ENCODE measurements at places on chromosomes 12 and 14.

GRCh38 chr14:91882776-91883175 lies 15.4 kb upstream of the TC2N start:
- no peak for DNase-seq

DNA sequence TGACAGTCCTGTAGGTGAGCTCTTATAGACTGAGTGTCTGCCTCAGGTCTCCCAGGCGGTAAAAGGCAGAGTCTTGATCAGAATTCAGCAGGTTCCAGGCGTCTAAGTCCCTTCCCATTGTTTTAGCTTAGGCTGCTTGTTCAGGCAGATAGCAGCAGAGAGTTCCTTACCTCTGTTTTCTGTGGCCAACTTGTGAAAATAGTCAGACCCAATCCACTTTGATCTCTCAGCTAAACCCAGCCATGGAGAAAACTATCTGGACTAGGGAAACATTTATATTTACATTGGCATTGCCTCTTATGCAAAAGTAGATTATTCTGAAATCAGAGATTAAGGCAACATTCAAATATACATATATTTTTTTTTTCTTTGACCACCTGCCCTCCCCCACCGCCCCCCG lies 21.4 kb downstream of the CCDC62 start:
- DNase-seq = no peak

DNA sequence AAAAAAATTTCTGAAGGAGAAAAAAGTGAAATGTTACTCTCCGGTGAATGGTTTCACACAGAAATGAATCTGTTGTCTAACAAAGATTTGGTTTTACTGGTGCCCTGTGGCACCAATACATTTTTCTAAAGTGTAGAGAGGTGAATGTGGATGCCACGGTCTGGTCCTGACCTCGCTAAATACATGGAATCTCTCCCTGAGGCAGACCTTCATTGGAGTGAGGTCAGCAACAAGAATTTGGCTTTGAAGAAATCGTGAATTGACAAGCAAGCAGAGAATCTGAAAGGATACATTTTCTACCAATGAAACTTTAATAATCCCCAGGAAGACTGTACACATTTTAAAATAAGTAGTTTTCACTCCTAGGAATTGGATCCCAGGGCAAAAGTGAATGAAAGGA lies 81.2 kb upstream of the OTOGL start:
- no peak for DNase-seq

- peak; percentile 23 for DNase-seq
Observed at GRCh38 chr14:70707138-70708038, 65.7 kb downstream of the TTC9 start.

DNA sequence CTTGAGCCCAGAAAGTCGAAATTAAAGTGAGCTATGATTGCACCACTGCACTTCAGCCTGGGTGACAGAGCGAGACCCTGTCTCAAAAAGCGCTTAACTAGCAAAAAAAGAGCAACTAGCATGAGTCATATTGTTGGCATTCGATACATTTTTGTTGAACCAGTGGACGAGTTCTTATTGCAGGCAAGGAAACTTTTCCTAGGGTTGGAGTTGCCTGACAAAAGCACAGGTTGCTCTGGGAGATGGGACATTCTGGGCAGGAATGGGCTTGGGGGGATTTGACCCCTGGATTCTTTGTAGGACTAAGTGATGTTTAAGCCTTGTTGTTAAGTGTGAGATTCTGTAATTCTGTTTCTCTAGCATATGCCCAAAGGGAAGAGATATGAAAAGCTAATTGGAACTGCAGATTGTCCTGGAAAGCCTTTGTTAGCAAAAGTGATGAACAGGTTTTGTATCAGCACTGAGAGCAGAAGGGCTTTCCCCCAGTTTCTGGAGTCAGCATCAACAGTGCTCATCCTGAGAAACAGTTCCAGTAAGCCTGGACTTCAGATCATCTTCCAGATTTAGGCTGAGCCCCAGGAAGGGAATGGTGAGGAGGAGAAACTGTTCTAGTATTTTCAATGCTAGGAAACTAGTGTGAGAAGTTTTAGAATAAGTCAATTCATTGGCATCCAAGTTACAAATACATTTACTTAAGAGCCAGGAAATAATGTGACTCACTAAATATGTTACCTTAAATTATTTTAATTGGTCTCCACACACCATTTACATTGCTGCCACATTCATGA lies 123.1 kb downstream of the SRGAP1 start:
- no peak for DNase-seq

DNA sequence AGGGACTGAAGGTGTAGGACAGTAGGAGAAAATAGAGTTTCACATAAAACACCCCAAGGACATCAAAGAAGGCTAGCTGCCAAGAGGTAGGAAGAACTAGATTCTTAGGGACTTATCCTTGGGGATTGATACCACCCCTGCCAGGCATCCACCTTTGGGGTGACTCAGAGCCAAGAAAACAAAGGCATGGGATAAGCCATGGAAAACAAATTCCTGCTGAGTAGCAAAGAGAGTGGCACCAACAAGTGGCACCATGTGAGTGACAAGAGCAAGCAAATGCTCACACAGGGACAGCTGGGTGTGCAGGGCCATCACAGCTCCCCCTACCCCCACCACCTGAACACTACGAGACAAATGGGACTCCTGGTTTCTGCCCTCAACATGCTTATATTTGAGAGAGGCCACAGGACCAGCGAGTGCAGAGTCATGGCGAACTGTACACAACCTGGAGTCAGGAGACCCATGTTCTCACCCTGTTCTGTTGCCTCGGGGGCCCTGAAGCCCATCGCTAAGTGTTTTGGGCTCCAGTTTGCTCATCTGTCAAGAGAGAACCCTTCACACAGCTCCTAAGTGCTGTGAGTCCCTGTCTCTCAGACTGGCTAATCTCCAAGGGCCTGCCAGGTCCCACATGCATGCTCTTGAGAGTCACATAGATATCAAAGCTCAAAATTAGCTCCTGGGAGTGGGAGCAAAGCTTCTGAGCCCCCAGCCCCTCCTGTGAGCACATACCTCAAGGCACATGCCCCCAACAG lies 91.9 kb downstream of the DPF3 start:
- DNase-seq = no peak

GRCh38 chr12:64083285-64084210 lies 138.5 kb downstream of the KICS2 start:
- DNase-seq = no peak

DNA sequence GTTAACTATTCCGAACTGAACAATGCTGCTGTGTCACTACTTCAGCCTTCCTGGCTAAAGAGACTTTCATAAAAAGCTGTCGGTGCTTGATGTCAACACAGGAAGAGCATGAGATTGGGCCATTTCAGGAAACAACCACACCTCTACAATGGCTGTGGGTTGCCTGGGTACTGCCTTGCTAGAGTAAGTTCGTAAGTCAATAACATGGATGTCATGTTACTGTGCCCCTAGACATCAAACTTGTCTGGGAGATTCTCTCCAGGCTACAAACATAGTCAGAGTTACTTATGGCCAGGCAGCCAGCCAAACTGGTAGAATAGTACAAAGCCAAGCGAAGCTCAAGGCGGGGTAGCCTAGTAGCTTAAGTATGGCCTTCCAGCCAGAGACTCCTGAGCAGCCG lies 23.1 kb downstream of the MAX start:
- no peak for DNase-seq

- no peak for DNase-seq
Observed at GRCh38 chr12:71710276-71711125, 24.6 kb downstream of the TMEM19 start.

- DNase-seq = no peak
Observed at GRCh38 chr14:68964300-68965093, 14.6 kb downstream of the ACTN1 start.
